Right cardiac atrium (tissue), 5 donors: ENCODE measurements at places on chromosomes 2 and 18. TPM values are rescaled to one million over a fixed set of nuclear protein-coding genes. Genes with fewer than 3 reads are reported as not detected.

DNA sequence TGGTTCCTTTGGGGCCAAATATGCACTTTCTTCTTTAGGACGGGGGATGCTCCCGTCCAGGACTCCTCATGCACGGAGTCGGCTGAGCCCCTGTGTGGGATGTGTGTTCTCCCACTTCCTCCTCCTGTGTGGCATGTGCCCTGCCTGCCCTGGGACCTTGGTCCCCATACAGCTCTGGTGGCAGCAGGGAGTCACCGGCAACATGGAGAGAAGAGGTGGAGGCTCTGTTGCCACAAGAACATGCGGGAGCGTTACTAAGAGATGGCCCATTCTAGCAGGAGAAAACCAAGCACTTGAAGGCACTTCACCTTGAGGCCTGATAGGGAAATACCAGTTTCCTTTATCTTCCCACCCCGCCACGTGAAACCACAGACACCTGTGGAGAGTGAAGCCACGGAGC, 98.0 kb downstream of the DDX1 start:
- DNase-seq: no peak

GRCh38 chr2:69260666-69261065, 126.4 kb downstream of the GFPT1 start:
- DNase-seq: no peak

- DNase-seq: no peak
Observed at GRCh38 chr2:71389384-71390072, 57.9 kb downstream of the ZNF638 start.

DNA sequence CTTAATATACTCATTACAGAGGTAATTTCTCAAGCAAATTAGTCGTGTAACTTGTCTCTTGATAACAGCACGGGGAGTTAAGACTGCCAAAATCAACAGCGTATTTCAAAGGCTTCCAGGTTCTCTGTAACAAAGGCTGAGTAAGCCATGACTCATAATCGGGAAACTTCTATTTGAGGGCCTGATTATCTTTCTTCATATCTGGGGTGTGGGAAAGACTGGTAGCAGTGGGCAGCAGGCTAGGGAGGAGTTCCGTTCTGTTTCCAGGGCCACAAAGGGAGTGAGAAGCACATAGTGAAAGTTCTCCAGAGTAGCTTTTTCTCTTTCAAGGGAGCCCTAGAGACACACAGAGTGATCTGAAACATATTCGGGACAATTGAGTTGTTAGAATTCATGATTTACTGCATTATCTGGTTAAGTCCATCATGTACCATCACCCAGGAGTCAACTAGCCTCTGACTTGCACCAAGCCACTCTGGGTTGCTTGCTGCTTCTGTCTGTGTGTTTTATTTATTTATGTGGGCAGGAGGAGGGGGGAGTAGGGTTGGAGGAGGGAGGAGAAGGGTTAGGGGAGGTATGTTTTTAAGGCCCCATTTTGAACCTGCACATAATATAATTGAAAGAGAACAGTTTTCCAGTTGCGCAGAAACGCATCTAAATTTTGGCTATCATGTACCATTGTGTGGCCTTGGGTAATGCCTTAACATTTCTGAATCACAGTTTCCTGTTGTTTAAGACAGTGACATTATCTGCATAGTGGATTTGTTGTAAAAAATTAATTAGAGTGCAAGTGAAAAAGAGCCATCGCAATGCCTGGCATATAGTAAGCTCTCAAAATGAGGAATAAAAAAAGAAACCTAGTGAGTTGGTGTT, 80.5 kb upstream of the ITPRID2 start:
- peak; percentile 34 for DNase-seq

DNA sequence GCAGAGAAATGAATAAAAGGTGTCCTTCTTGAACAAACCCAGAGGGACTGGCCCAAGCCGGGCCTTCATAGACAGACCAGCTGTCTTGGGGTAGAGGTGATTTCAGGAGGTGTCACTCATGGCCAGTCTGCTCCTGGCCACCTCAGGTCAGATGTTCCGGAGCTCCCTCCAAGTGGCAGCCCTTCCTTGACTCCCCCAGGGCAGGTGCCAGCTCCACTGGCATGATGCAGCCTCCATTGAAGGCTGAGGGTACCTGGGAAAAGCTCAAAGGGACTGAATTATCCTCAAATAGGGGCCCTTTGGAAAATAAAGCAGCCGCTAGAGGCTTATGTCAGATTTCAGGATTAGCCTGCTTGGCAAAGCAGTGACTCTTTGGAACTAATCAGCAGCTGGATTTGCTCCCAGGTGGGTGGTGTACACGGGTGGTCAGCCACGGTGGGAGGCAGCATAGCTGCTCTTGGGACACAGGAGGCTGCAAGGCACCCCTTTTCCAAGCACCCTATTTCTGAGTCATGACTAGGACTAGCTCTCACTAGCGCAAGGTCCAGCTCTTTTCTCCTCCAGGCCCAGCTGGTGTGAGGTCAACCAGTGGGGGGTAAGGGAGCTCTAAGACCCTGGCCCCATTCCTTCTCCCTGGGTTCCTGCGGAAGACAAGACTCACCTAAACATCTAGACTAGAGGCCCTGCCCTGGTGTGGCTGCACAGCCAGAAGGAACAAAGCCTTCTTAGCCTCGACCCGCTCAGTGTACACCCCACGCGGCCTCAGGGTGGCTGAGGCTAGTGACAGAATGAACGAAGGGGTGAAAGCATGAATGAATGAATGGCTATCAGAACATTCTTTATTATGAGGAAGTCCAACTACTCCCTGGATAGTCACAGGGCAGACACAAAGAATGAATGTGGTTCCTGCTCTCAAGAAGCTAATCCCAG, 29.3 kb downstream of the HS1BP3 start:
- DNase-seq: peak; percentile 32

- DNase-seq: peak; percentile 62
Observed at GRCh38 chr2:85435981-85436835, 17.7 kb downstream of the SH2D6 start.

Gene ZDBF2
- total RNA-seq: 10.0 TPM

Gene COL6A3
- total RNA-seq: 54.4 TPM

Gene MGAT5
- total RNA-seq: 126 TPM

Gene CCDC178
- total RNA-seq: not detected

Gene DCAF17
- 6.5 TPM for total RNA-seq
